Stimulated activated CD4-positive, alpha-beta T cell treated with anti-CD3 and anti-CD28 coated beads, TNF-alpha, amount 100 ng/mL, for 1 hour (primary cell): ENCODE measurements at places on chromosomes 1 and 21.

DNA sequence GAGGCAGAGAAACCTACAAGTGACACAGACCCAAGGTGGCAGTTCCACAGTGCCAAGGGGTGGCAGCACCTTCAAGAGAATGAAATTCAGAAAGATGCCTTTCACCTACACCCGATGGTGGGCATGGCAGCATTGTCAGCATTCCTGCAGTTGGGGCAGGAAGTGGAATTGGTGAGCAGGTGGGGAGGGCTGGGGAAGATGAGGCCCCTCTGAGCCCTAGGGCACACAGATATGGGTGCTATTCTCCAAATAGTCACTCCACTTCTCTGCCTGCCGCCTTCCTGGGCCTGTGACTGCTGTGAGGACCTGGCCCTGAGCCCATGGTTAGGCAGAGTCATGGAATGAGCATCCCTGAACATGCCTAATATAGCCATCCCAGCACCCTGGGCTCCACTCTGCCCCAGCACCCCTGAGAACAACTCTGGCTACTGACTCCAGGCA, 8.3 kb downstream of the SHISA4 start:
- no peak for DNase-seq

- no peak for DNase-seq
Measured at GRCh38 chr1:162956922-162957321, 95.9 kb upstream of the CCDC190 start.

GRCh38 chr1:155499953-155500639, 62.5 kb downstream of the ASH1L start:
- DNase-seq: no peak

- no peak for DNase-seq
Measured at GRCh38 chr1:39675220-39675619, 3.3 kb upstream of the NT5C1A start.

- DNase-seq: no peak
Measured at GRCh38 chr1:1763657-1764621, 14.3 kb downstream of the NADK start.

- DNase-seq: no peak
Measured at GRCh38 chr21:33109574-33110339, 39.8 kb downstream of the OLIG1 start.
